Renal pelvis (tissue), 12 donors: ENCODE measurements at places on chromosomes 6 and 20. TPM values are rescaled to one million over a fixed set of nuclear protein-coding genes. Genes with fewer than 3 reads are reported as not detected.

The ZBP1 gene
- polyA plus RNA-seq = not detected

The MAD2L1BP gene
- polyA plus RNA-seq = 26.0 TPM

The CLPSL2 gene
- not detected for polyA plus RNA-seq

The RNF217 gene
- 17.2 TPM for polyA plus RNA-seq

The CTAGE9 gene
- not detected for polyA plus RNA-seq

The ETV7 gene
- 0.11 TPM for polyA plus RNA-seq
